ENCODE measurements at places on chromosomes 7 and 10. TPM values are rescaled to one million over a fixed set of nuclear protein-coding genes. Genes with fewer than 3 reads are reported as not detected.

The PRR15 gene
- not detected for total RNA-seq

DNA sequence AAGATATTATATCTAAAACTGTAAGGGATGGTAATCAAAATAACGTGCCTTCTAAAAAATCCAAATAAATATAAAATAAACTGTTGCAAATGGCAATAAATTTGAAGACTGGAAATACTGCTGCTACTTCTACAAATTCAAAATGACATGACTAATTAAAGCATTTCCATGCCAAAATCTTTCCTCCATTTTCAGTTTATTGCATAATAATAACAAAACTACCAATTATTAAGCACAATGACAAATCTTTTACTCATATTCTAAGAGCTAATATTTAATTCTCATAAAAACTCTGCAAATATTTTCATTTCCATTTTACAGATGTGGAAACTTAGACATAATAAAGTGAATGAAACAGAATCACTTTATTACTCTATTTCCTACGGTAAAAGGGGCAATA lies 38.8 kb upstream of the NEBL start:
- DNase-seq = no peak

The CRTAC1 gene
- not detected for total RNA-seq

- no peak for DNase-seq
Observed at GRCh38 chr7:151843181-151843580, 33.7 kb downstream of the PRKAG2 start.

The UCMA gene
- total RNA-seq = not detected

The MLXIPL gene
- not detected for total RNA-seq

DNA sequence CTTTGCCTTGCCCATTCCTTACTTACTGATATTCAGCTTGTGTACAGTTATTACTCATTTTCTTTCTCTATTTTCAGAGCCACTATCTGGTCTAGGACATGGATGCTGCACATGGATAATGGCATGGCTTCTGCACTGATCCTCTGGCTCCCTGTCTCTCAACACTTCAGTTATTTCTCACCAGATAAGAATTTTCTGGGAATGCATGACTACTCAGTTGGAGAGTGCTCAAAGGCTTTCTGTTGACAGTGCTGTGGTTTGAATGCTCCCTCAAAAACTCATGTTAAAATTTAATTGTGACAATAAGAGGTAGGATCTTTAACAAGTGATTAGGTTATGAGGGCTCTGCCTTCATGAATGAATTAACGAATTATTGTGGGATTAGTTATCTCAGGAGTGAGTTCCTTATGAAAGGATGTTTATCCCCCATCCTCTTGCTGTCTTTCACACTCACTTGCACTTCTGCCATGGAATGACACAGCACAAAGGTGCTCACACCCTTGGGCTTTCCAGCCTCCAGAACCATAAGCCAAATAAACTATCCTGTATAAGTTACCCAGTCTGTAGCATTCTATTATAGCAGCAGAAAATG lies 16.1 kb upstream of the PIK3CG start:
- no peak for DNase-seq

- DNase-seq = no peak
Observed at GRCh38 chr7:131321656-131322055, 6.0 kb upstream of the MKLN1 start.

DNA sequence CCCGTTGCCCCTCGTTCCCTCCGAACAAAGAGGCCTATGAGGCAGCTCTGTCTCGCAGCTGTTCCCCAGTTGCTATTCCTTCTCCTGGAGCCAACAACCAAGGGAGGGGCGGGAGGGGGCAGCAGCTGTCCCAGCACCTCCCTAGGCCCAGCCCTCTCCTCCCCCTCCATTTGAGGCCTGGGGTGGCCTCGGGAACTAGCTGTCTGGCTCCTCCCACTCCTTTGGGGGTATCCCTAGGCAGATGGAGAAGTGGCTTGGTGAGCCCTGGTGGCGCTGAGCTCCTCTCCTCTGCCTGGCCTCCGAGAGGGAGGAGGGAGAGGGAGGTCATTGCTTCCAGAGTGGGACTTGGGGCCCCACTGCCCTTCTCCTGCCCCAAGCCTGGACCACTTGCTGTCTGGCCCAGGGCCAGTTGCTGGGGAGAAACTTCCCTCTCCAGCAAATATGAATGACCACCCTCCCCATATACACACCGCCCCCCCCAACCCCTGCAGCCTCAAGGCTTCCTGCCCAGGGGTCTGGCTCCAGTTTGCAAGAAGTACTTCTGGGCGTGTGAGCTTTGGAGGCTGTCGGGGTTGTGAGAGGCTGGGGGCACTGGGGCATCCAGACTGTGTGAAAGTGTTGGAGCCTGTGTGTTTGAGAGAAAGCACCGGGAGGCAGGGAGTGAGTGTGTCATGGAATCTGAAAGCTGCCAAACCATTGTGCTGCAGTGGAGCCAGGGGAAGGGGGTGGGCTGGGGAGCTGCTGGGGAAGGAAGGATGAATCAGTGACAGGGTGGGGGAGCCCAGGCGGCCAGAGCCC lies 3.1 kb downstream of the FLNC start:
- DNase-seq = no peak

Data from activated CD8-positive, alpha-beta T cell treated with anti-CD3 and anti-CD28 coated beads for 36 hours (primary cell).